ENCODE measurements at places on chromosomes 3 and 15.

DNA sequence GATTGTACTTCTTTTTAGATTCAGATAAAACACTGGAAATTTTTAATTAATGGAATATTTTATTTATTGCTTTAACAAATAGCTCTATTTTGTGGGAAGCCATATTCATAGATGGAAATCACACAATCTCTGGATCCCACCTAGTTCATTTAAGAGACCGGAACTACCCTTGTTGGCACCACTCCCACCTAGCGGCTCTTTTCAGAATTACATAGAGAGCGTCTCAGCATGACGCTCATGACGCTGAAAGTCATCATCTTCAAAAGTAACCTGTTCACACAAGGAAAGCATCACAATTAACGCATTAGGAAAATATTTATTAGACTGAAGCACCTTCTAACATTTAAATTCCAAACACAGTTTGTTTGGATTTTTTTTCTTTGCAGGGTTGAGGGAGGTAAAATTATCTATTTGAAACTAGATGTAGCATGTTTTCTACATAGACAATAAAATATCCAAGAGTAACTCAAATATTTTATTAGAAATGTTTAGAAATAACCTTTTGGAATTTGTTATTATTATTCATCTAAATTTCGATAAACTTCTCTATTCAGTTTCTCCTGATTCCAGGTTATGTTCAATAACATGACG is 214.9 kb upstream of the ARRDC4 start:
- no peak for DNase-seq

DNA sequence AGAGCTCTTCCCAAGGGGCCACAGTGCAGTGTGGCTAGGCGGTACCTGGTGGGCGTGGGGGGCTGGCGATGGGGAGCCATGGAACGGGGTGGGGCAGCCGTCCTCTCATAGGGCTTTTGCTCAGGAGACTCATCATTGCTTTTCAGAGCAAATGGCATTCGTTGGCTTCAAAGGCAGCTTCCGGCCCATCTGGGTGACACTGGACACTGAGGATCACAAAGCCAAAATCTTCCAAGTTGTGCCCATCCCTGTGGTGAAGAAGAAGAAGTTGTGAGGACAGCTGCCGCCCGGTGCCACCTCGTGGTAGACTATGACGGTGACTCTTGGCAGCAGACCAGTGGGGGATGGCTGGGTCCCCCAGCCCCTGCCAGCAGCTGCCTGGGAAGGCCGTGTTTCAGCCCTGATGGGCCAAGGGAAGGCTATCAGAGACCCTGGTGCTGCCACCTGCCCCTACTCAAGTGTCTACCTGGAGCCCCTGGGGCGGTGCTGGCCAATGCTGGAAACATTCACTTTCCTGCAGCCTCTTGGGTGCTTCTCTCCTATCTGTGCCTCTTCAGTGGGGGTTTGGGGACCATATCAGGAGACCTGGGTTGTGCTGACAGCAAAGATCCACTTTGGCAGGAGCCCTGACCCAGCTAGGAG is 40.8 kb downstream of the MESD start:
- DNase-seq: no peak

DNA sequence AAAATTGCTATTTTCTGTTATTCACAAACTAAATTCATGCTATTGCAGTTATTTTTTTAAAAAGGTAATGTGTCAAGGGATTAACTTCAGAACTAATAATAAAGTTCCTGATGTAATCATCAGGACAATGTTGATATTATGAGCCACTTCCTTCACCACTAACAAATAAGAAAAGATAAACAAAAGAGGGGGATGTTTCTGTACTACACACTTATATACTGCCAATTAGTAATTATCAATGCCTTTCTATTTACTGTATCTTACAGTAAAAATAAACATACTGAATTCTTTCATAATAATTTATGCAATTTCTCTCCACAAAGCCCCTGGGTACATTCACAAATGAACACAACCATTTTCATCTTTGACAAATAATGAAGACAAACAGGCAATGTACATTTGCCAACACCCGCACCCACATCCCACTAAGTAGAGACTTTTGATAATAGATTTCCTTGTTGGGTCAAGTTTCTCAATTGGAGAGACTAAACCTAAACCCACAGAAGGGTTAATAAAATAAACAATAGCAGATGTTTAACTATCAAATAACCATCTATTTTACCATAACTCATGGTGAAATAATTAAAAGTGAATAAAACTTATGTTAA is 3.7 kb downstream of the CBLB start:
- DNase-seq: no peak

GRCh38 chr15:99574502-99574901 is 8.7 kb downstream of the MEF2A start:
- no peak for DNase-seq

DNA sequence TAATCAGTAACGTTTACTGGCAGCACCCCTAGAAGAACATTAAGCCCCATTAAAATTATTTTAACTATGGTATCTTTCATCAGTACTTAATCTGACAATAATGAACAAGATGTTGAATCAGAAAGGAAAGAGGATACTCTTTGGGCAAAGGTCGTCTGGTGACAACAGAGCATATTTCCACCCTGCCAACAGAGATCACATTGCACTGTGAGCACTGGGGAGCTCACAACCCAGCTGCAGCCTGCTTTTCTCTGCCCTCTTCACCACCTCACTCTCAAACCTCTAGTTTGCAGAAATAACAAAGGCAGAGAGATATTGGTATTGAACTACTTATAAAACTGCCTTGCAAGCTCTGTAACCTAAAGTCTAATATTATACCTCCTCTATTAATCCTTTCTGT is 130.0 kb downstream of the FBN1 start:
- no peak for DNase-seq

- DNase-seq: no peak
Measured at GRCh38 chr3:126424039-126424717, 29.5 kb downstream of the CFAP100 start.

Measured in stimulated activated effector memory CD8-positive, alpha-beta T cell treated with anti-CD3 and anti-CD28 coated beads, Interleukin-12 subunit alpha, Interleukin-12 subunit beta, amount 100 ng/mL, for 72 hours (primary cell).